ENCODE measurements at places on chromosomes 2 and 18. TPM values are rescaled to one million over a fixed set of nuclear protein-coding genes. Genes with fewer than 3 reads are reported as not detected.

DNA sequence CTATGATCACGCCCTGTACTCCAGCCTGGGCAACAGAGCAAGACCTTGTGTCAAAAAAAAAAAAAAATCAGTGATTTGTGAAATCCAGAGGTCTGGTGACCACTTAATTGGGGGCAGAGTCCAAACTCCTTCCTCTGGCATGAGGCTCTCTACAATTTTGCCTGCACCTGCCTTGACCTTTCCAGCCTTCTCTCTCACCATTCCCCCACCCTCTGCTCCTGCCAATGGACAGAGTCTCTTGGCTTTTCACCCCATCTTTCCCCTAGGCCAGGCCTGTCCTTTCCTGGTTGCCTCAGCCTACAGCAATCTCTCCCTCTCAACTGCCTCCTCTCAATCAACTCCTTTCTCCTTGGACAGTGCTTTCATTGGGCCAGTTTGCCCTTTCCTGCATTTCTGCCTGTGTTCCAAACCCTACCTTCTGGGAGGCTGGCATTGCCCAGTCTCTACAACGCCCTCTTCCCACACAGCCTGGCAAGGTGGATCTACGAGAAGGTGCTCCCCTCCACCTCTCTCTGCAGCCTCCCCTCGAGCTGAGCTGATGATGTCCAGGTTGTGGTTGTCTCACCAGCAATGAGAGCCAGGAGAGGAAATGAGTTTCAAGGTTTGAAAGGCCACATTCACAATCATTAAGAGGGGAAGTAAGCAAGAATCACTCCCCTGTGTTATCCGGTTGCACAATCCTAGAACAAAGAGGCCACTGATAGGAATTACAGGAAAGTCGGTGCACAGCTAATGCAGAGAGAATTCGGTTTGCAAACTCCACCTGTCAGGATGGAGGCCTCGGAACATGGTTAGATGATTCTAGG lies 39.5 kb upstream of the NPAS2 start:
- no peak for DNase-seq

- DNase-seq = no peak
Observed at GRCh38 chr2:107354175-107354574, 468.2 kb upstream of the ST6GAL2 start.

DNA sequence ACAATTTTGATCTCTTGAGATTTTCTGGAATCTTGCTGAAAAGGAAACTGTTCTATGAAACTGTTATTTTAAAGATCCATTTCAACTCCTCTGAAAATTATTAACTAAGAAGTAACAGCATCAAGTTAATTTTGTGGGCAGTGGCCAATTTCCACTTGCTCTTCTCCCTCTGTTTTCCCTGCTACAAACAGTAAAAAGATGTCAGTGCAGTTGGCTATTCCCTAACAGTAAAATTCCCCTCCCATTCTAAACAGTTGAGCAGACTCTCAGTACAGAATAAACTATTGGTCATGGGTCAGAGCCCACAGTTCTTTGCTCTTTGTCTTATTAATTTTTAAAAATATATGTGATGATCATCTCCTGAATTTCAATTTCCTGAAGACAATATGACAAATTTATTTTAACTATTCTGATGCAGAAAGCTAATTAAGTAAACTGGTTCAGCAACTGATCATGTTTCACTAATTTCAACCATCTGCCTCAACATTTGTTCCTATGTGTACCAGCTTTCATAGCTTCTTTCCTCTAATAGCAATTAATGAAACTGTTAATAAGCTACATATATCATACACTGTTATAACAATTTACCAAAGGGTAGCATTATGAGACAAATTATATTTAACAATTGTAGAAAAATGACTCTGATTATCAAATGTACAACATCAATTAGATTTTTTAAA lies 41.1 kb upstream of the GALNT5 start:
- no peak for DNase-seq

DNA sequence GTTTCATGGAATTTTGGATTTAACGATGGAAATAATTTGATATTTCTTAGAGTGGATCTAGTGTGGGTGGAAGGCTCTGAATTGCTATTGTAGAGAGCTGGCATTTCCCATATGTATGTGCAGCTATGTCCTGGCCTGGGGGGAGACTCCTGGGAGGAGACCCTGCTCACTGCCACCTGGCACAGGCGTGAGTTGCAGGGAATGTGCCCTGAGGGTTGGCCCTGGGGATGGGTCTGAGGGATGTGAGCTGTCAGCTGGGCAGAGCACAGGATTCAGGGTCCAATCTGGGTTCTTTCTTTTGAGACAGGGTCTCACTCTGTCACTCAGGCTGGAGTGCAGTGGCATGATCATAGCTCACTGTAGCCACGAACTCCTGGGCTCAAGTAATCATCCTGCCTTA lies 120.2 kb downstream of the CLIP4 start:
- DNase-seq = no peak

GRCh38 chr2:63667132-63667700 lies 78.5 kb downstream of the MDH1 start:
- DNase-seq = no peak

GRCh38 chr18:62332964-62333695 lies 8.0 kb downstream of the TNFRSF11A start:
- DNase-seq = no peak

ALKAL2 gene
- 1.3 TPM for total RNA-seq

NGEF gene
- not detected for total RNA-seq

GRHL1 gene
- 1.0 TPM for total RNA-seq

OR6B2 gene
- not detected for total RNA-seq
